ENCODE measurements at places on chromosomes 2 and 18.

DNA sequence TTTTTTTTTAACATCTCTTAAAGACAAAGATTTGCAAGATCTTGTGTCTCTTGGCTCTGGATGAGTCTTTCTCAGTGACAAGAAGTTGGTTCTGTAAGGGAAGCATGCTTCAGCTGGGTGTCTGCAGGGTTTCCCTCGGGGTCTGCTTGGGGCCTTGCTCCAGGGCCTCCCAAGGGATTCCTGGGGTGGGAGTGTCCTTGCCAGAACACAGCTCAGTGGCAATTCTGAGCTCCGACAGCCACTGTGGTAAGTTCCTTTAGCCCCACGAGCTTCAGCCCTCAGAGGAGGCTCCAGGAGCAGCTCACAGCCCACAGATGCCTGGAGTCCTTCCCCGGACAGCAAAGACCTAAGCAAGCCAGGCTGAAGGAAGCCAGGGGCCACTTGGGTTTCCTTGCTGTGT, 52.4 kb downstream of the EMX1 start:
- DNase-seq: no peak

DNA sequence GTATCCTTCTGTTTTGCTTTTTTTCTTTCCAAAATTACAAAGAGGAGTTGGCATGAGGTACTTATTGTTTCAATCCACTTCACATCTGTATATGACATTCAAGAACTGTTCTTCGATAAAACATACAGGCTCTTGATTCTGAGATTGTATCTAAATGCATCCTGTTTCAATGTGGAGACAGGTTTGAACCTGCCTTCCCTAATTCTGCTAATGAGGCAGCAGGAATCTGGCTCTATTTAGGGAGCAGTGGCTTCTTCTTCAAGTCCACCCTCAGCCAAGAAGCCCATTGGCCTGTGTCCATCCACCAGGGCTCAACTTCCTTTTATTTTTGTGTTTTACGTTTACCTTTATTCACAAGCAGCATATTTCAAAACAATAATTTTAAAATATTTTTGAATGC, 84.8 kb upstream of the PIK3C3 start:
- no peak for DNase-seq

- DNase-seq: no peak
Observed at GRCh38 chr2:118047380-118047826, 33.5 kb upstream of the CCDC93 start.

GRCh38 chr2:69780921-69781320, 39.0 kb downstream of the ANXA4 start:
- DNase-seq: no peak

DNA sequence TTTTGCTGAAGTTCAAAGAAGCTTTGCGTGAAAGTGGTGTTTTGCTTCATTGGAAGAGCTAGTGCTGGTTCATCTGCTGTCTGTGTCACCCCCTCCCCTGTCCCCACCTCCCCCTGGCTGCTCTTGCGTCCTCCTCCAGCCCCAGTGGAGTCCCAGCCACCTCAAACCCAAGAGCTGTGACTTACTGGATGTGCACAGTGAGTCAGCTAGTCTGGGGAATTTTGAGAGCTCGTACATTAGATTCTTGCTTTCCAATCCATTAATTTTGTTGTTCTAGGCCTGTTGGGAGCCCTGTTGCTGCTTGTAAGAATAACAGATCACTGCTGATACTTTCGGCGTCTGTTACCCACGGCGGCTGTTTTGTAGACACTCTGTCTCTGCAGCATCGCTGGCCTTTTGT, 412.1 kb downstream of the TSN start:
- DNase-seq: no peak

GRCh38 chr2:10132996-10133647, 10.6 kb downstream of the RRM2 start:
- DNase-seq: no peak

GRCh38 chr2:188449971-188450370, 158.3 kb downstream of the GULP1 start:
- no peak for DNase-seq

DNA sequence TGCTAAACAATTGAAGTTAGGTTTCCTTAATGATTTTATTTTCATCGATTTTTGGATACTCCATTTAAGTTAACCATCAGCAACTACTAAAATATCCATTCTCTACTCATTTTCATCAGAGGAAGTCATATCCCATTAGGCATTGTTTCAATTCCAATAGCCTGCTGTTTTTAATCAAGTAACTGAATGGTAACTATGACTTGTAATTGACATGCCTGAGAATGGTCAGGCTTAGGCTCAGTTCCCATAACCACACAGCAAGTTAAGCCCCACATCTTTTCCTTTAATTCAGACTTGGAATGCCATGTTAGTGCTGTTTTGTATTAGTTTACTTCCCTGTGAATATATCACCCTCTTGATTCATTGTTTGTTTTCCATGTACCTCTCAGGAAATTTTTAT, 398.8 kb downstream of the ARHGAP15 start:
- peak; percentile 27 for DNase-seq

DNA sequence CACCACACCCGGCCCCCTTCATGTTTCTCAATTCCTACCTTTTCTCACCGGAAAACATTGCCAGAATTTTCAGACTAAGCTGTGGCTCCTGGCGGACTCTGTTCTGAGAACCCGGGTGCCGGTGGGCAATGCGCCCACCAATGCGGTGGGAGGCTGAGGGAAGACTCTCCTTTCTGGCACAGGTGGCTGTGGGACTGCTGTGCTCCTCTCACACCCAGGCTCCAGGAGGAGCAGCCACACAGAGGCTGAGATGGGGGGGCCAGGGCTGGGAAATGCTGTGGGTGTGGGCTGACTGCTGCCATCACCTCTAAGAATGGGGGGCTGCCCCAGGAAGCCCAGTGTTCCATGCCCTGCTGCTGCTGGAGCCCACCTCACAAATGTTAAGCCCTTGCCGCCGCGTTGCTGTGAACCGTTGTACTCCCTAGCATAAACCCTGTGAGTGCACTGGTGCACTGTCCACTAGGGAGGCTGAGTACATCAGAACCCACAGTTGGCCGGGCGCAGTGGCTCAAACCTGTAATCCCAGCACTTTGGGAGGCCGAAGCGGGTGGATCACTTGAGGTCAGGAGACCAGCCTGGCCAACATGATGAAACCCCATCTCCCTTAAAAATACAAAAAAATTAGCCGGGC, 152.6 kb downstream of the LDLRAD4 start:
- no peak for DNase-seq

GRCh38 chr2:18527326-18527725, 33.1 kb downstream of the RDH14 start:
- DNase-seq: no peak

DNA sequence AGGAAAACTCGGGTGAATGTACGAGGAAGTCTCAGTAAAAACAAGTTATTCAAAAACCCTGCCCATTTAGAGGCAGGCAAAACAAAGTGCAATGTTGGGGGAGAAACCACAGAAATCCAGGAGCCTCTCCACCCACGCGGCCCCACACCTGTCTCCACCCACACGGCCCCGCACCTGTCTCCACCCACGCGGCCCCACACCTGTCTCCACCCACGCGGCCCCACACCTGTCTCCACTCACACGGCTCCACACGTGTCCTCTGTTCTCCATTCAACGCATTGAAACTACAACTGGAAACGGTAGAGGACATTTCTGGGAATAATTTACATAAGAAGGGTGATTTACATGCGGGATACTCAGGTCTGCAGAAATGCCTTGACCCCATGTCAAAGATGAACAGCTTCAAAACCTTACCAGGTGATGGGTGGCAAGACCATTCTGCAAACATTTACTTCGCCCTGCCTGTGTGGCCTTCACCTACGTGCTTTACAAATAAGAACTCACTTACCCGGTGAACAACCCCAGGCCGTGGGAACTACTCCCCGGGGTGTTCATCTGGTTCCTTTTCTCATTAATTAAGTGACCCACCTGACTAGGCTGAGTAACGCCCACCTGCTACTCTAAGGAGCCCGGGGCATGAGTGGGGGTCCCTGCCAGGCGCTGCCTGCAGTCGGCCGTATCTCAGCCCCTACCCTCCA, 100.4 kb downstream of the EIPR1 start:
- DNase-seq: no peak

- DNase-seq: no peak
Observed at GRCh38 chr2:239714116-239714515, 311.0 kb downstream of the NDUFA10 start.

DNA sequence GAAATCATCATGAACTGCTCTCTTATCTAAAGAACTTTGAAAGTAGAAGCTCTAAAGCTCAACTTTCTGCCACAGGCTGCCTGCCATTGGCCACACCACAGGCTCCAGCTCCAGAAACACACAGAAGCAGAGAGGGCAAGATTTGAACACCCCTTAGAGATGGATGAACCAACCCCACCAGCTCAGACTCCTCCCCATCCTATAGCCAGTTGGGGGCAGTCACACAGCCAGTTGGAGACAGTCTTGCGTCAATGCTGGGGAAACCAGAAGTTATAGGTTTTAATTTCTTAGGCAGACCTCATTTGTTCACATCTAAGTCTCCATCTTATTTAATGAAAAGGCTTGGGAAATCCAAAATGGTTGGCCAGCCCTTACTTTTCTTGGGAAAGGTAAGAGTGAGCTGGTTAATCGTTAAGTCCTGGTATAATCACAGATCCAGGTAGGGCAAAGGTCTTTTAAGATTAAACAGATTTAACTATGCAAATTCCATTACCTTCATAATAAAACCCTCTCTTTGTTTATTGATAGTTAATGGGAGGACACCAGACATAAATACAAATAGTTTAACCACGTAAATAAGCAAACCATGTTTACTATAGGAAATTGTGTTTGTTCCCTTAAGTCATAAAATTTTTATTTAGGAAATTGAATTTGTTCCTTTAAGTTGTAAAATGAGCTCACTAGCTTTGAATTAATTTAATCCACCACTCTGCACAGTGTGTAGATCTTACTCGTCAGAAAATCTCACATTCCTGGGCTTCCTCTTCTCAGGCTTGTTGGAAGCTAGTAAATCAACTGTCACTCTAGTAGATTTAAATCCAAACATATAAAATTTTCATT, 28.0 kb downstream of the MRO start:
- no peak for DNase-seq

GRCh38 chr2:224584111-224584784, 915 bp downstream of the CUL3 start:
- DNase-seq: peak; percentile 68

- DNase-seq: no peak
Observed at GRCh38 chr18:70397259-70397925, 108.5 kb downstream of the SOCS6 start.

DNA sequence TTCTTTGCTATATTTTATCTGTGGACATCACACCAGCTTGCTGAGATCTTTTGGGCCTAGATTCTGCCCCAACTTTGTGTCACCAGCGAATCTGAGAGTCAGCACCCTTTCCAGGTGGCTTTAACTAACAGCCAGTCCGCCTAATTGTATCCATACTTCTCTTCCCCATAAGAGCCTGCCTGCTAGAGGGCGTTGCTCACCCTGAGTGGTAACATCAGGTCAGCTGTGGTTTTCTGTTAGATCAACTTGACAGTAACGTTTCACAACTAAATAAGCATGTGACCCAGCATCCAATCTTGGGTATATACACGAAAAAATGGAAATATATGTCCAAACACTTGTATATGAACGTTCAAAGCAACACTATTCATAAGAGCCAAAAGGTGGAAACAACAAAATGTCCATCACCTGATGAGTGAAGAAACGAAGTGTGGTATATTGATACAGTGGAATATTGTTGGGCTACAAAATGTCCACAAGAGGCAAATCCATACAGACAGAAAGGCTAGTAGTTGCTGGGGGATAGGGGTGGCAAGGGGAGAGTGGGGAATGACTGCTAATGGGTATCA, 24.9 kb downstream of the EFHD1 start:
- no peak for DNase-seq

DNA sequence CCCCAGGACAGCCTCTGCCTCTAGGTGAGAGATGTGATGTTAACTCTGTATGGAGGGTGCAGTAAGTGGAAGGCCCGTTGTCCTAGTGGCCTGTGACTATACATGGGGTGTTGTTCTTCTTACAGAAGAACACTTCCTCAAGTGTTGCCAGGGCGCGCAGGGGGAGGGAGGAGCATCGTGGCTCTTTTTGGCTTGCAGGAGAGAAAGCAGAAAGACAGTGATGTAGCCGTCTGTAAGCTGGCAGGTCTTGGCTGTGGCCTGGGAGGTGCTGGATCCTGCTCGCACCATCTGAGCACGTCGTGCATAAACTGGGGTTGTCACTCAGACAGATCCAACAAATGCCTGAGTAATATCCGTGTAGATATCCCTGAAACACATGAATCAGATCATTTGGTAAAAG, 44.3 kb downstream of the ZNF236 start:
- no peak for DNase-seq

DNA sequence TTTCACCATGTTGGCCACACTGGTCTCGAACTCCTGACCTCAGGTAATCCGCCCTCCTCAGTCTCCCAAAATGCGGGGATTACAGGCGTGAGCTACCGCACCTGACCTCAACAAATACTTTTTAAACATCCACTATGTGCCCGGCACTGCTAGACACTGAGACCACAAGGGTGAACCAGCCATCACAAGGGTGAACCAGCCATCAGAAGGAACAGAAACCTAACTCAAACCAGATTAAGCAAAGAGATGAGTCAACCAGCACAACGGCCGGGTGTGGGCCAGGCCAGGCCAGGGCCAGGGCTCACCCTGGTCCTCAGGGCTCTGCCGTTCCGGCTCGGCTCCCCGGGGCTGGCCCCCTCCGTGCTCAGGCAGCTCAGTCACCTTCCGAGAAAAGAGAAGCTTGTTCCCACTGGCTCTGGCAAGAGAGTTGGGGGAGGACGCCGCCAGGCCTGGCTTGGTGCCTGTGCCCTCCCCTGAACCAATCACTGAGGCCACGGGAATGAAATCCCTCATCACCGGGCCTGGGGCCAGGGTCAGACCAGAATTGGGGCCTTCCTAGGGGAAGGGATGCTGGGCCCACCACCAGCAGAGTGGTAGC, 4.4 kb downstream of the TEX44 start:
- no peak for DNase-seq

DNA sequence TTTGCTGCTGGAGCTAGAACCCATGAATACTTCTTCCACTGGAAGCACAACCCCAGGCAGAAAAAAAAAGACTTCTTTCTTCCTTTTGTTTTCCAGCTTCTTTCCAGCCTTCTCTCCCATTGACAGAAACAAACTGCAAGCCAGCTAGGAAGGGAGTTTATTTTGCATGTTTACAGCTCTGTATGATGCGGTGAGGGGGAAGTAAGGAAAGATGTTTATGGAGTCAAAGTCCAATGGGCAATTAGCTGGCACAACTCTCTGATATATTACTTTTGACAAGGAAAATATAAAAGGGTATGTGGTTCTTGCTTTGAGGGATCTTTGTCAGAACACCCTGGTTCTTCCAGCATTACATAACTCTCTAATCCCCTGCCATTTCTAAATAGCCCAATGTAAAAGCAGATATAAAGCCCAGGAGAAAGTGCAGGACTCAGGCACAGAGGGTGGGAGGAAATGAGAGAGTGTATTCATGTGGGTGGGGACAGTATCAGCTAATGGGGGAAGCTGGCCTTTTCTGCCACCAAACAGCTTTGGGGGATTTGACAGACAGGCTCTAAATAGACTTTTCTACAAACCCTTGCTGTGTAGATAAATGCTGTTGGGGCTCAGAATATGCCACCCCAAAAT, 9.3 kb upstream of the NMS start:
- no peak for DNase-seq
